ENCODE measurements at places on chromosomes 7 and 10.

- DNase-seq = peak; percentile 82
These were observed 50.1 kb downstream of the LANCL2 start for GRCh38 chr7:55415173-55415778.

GRCh38 chr7:129308047-129308446, 83.2 kb downstream of the AHCYL2 start:
- DNase-seq = no peak

DNA sequence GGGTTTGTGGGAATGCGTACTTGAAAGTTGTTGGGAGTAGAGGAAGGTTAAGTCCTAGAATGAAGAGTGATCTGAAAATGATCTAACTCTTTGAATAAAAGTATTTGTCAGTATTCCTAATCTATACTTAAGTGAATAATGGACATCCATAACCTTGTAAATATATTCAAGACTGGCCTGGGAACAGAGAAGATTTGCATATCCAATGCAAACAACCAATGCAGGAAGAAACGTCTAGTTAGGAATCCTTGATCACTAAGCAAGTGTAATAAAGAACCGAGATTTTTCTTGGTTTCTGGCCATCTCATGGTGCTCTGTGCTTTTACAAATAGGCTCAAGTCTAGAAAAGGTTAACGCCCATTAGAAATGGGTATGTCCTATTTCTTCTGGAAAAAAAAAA, 157.1 kb downstream of the RAB11FIP2 start:
- DNase-seq = no peak

DNA sequence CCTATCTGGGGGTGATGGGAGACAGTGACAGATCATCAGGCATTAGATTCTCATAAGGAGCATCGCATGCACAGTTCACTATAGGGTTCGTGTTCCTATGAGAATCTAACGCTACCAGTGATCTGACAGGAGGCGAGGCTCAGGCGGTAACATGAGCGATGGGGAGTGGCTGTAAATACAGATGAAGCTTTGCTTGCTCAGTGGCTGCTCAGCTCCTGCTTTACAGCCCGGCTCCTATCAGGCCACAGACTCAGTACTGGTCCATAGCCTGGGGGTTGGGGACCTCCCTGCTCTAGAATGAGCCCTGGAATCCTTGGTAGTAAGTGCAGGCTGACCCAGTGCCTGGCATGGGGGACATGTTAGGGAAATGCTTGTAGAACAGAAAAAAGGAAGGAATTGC, 426.0 kb downstream of the TYW1 start:
- DNase-seq = no peak

GRCh38 chr7:130481898-130482297, 10.0 kb upstream of the MEST start:
- DNase-seq = no peak

DNA sequence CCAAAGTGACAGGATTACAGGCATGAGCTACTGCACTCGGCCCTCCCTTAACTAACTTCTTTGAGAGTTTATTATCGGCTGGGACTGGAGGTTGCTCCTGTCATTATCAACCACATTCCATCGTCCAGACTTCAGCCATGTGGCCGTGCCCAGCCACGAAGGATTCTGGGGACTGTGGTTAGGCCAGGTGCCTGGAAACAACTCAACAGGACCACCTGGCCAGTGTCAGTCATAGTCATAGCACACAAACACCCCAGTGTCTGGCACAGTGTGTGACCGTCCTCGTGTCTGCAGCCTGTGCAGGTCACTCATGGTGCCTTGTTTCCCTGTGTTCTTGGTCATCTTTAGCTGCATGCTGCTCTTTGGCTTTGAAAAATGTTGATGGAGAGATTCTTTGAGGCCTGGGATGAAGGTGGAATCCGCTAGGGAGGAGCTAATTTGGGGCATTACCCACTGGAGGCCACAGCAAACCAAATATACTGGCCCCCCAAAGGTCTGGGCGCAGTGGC, 12.7 kb upstream of the AMZ1 start:
- DNase-seq = no peak

All from CD4-positive, alpha-beta T cell treated with Interleukin-12 subunit alpha and Interleukin-12 subunit beta, for 1 hour (primary cell).